ENCODE measurements at places on chromosomes 7 and 10.
A peak's percentile ranks its signal among the peaks of the same experiment; 100 is the strongest.

DNA sequence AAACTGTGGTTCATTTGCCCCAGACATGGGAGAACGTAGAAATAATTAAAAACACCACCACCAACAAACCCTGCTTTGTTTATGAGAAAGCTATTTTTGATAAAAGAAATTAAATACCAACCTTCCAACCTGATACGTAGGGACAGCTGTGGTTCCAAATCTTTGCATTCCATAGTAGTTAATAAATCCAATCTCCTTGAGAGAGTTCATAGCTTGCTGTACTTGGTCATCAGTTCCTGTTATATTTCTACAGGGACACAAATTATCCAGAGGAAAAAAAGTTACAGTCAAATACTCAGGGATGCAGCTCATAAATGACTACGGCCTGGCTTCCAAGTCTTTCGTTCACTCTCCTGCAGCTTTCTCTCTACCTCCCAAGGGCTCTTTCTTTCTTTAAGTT, 41.1 kb downstream of the PUS7 start:
- DNase-seq = no peak

- no peak for DNase-seq
Observed at GRCh38 chr10:62548686-62549085, 174.5 kb downstream of the ZNF365 start.

DNA sequence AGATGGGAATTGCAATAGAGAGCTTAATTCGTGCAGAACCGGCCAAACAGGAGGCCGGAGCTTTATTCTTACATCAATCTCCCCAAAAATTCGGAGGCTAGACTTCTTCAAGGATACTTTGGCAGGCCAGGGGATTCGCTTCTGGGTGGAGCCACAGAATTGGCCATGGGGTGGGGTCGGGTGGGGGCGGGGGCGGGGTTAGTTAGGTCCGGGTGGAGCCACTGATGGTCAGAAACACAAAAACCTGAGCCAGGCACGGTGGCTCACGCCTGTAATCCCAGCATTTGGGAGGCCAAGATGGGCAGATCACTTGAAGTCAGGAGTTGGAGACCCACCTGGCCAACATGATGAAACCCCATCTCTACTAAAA, 87.5 kb downstream of the SEPTIN14 start:
- no peak for DNase-seq

DNA sequence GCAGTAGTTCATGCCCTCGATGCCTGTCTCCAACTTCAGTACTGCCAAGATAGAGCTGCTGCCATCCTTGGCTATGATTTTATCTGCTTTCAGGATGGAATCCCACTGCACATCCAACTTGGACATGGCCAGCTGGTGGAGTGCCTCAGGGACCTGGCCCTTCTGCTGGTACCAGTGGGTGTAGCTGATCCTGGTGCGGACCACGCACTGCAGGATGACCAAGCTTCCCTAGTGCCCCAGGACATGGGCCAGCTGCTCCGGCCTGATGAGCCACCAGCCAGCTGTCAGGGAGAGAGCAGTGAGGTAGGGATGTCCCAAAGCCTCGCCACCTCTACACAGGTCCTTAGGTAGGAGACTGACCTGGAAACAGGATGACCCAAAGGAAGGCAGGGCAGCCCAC, 49.0 kb upstream of the TARP start:
- no peak for DNase-seq

DNA sequence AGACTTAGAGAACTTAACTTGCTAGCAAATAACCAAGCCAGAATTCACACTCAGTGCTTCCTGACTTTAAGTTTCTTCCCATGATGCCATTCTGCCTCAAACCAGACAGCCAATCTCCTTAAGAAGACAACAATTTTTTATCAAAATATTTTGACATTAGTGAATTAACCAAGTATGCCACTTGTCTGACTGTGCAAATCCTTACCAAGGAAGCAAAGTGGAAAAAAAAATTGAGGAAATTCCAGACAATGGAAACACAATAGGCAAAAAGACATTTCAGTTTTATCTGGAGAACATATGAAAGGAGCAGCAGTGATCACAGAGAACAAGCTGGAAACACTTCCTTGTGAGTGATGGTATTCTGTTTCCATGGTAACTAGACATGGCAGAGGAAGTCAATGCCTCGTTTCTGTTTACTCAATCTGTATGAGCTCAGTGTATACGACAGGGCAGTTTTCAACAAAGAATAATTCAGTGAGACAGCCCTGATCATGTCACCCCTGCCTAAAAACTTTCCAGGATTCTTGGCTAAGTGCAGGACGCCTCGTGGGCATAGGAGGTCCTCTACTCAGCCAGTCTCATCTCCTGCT, 114.2 kb downstream of the DYNC1I1 start:
- DNase-seq = no peak

- no peak for DNase-seq
Observed at GRCh38 chr10:124722798-124723783, 21.1 kb downstream of the FAM53B start.

GRCh38 chr7:104981672-104982037, 32.4 kb upstream of the KMT2E start:
- DNase-seq = no peak

GRCh38 chr7:16926283-16926682, 44.5 kb upstream of the AGR3 start:
- DNase-seq = no peak

- DNase-seq = no peak
Observed at GRCh38 chr7:5502721-5503243, 79.1 kb upstream of the TNRC18 start.

- no peak for DNase-seq
Observed at GRCh38 chr7:158802535-158803366, 26.6 kb downstream of the ESYT2 start.

DNA sequence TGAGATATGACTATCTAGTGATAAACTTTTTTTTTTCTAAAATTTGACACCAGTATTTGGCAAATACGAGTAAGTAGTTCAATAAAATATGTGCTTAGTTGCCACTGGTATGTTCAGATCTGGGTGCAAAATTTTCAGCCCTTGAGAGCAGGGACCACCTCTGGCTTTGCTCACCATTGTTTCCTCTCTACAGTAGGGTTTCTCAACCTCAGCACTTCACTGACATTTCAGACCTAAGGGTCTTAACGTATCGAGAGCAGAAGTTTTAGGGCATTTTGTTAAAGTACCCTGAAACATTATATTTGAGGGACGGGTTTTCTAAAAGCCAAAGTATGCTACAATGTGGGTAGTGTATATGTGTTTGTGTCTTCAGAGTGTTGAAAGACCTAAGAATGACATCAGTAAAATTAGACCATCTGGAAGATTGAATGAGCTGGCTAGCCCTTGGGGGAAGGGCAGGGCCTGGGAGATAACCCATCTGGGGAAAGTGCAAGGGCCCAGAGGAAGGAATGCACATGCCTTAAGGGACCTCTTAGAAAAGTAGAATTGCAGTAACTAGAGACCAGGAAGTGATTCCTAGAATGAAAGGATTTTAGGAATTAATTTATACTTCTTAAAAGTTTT, 11.8 kb downstream of the BZW2 start:
- peak; percentile 28 for DNase-seq

DNA sequence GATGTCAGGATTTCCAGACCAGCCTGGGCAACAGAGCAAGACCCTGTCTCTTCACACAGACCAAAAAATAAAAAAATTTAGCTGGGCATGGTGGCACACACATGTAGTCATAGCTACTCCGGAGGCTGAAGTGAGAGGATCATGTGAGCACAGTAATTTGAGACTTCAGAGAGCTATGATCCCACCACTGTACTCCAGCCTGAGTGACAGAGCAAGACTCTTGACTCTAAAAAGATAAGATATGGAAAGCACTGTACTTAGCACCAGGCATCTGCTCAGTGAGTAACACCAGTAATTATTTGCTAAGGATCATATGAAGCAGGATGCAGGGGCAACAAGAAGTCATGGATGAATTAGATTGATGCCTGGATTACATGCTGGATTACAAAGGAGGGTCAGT, 128.8 kb downstream of the CALN1 start:
- no peak for DNase-seq

- DNase-seq = no peak
Observed at GRCh38 chr7:3753868-3754267, 452.8 kb downstream of the SDK1 start.

DNA sequence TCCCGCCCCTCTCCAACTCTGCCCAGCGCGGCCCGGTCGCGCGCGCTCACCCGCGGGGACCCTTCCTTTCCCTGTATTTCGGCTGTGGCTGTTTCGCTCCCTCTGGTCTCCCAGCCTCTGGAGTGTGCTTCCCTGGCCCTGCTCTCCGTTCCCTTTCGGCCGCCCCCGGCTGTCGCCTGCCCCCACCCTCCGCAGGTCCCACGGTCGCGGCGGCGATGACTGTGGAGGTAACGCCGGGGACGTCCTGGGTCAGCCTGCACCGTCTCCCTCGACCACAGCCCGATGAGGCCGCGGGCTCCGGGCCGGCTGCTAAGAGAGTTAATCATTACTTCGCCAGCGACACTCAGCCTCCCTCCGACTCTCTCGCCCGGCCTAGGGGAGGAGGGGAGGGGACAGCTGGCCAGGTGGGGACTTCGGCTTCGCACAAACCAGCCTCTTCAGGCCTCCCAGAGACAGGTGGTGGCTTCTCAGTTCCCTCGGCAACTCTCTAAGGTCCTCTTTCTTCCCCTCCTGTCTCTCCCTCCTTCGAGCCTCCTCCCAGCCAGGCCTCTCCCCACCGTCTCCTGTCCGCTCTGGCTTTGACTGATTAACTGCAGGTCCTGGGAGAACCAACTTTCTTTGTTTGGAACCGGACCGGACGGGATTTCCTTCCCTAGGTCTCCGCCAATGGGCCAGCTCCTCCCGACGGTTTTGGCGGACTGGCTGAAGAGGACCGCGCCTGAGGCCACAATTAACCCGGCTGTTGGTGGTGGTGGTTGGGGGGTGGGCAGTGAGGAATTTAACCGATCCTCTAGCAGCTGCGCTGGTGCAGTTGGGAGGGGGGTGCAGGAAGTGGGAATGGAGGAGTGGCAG, 5.6 kb upstream of the PAX2 start:
- no peak for DNase-seq

DNA sequence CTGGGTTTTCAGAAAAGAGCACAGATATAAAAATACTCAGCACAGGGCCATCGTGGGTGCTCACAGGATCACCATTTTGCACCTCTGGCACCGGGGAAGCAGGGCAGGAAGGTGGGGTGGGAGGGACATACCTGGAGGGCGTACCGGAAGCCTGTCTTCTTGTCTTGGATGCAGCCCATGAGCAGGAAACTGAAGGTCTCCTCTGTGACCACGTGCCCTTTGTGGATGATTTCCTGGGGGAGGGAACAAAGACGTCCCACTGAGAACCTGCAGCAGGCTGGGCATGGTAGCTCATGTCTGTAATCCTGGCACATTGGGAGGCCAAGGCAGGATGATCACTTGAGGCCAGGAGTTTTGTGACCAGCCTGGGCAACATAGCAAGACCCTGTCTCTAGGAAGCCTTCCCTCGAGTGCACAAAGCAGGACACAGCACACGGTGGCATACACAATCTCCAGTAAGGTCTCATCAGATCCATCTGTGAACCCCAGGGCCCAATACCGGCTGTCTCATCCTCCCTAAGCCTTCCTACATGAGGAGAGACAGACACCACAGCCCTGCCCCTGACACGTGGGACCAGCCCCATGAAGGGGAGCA, 9.5 kb downstream of the PTCD1 start:
- no peak for DNase-seq

DNA sequence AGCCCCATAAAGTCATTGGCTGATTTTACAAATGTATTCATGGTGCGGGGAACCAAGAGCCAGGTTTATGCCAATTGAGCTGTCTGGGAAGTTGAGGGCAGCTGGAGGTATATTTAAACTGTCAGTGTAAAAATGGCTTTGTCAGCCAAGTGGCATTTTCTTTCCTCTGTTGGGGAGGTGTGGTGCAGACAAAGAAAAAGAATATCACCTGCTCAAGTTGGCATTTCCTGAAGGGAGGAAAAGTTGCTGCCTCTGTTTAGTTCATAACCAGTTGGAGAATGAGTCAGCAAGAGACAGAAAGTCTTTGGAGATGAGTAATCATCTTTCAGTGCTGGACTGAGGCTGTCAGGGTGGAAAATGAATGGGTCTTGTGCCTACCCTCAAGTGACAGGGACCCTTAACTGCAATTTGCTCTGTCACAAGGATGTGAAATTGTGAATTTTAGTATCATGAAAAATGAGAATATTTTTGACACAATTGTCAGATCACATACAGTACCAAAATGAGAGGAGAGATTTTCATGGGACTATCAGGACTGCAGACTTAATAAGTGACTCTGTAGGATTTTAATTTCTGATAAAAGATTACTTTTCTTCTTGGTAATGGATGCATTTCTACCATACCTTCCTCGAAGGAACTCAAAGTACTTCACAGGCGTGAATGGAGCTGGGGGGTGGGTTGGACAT, 137.3 kb downstream of the ANLN start:
- no peak for DNase-seq

- no peak for DNase-seq
Observed at GRCh38 chr10:112080231-112080630, 103.3 kb downstream of the GPAM start.

DNA sequence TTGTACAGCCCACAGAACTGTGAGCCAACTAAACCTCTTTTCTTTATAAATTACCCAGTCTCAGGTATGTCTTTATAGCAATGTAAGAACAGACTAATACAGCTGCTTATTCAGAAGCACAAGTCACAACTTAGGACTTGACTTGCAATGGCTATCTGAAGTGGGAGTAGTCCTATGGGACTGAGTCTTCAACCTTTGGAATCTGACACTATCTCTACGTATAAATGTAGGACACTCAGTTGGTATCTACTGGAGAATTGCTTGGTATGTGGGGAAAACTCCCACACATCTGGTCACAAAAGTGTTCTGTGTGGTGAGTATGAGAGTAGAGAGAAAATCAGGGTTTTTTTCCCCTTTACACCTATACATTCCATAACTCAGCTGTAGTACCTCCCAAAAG, 12.3 kb upstream of the PANK1 start:
- DNase-seq = no peak

DNA sequence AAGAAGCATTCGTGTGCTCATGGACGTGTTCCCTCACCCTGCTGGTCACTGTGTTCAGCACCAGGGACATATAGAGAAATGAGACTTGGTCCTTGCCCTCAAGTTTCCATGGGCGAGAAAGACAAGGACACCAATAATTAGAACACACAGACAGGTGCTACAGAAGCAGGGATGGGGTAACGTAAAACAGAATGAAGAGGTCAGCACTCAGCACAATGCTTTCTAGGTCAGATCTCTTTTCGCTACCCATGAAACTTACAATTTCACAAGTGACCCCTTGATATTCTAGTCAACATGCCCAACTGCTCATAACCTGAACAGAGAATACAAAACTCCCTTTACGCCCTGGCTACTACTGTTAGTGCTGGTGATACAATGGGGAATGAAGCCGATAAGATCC, 6.0 kb upstream of the ANK3 start:
- DNase-seq = no peak

DNA sequence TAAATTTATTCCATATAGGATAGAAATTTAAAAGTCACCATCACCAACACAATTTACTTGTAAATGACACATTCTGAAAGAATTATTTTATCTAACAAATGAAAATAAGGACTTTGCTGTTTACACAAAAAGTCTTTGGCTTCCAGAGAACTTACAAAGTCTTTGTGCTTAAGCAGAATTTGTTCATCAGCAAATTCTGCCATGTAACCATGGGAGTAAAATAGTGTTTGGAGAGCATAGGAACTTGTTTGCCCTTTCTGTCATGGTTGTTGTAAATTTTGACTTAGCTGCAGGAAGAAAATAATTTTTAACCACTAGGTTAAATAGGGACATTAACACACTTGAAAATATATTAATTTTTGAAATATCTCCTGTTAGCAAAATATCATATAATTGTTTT, 15.2 kb downstream of the FGL2 start:
- DNase-seq = no peak

All from BE2C (cell line).